Activated CD4-positive, CD25-positive, alpha-beta regulatory T cell treated with anti-CD3 and anti-CD28 coated beads, Interleukin-2, amount 50 U/mL, for 16 hours (primary cell): ENCODE measurements at places on chromosomes 2 and 18.

DNA sequence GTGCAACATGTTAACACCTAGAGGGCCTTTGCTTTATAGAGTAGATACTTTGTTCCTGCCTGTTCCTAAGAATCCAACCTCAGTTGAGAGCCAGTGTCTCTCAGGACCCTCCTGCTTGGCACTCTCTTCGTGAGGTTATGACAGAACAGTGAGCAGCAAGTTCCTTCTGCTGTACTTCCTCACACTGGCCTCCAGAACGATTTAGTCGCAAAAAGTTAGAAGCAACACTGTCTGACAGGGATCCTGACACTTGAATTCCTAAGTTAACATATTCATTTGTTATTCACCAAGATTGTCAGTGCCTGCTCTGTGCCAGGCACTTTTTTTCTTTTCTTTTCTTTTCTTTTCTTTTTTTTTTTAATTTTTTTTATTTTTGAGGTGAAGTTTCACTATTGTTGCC lies 57.0 kb upstream of the ITM2C start:
- DNase-seq = no peak

- no peak for DNase-seq
Measured at GRCh38 chr2:42132191-42132965, 36.8 kb upstream of the EML4 start.

DNA sequence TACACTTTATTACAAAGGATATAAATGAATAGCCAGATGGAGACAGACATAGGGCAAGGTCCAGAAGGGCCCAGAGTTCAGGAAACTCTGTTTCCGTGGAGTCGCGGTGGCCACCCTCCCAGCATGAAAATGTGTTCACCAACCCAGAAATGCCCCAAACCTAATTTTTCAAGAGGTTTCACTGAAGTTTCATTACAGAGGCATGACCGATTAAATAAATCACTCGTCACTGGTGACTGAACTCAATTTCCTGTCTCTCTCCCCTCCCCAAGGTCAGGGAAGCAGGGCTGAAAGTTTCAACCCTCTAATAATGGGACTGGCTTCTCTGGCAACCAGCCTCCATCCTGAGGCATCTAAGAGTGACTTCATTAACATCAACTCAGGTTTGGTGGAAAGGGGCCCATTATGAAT lies 22.4 kb downstream of the USP40 start:
- DNase-seq = no peak

GRCh38 chr2:25236736-25237135 lies 68.4 kb upstream of the POMC start:
- DNase-seq = no peak

DNA sequence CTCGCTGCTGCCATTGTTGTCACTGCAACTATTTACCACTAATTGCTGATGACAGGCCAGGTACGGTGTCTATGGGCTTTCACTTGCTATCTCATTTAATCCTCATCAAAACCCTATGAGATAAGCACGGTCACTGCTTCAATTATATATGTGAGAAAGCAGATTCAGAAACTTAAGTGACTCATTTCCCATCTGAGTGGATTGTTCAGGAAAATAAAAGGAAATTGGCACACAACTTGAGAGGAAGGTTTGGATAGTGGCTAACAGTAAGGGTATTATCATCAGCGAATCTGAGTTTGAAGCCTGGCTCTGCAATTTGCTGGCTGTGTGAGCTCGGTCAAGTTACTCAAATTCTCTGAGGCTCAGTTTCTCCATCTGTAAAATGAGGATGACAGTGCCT lies 196.0 kb downstream of the KCNS3 start:
- no peak for DNase-seq
